Frontal cortex (tissue), 4 donors: ENCODE measurements at places on chromosomes 1 and 21. TPM values are rescaled to one million over a fixed set of nuclear protein-coding genes. Genes with fewer than 3 reads are reported as not detected.
A peak's percentile ranks its signal among the peaks of the same experiment; 100 is the strongest.

DNA sequence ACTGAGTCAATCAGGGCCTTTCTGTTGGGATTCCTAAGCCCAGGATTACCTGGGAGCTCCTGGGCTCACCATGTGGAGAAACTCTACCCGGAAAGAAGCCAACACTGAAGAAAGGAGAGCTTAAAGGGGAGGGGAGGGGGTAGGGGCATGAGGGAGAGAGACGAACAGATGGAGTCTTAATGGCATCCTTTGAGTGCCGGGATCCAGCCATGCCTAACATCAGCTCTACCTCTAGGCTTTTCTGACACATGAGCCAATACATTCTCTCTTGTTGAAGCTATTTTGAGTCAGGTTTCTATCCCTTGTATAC is 75.0 kb downstream of the NPHP4 start:
- DNase-seq, result no peak

GRCh38 chr1:181251001-181251712 is 162.7 kb downstream of the IER5 start:
- no peak for DNase-seq

DNA sequence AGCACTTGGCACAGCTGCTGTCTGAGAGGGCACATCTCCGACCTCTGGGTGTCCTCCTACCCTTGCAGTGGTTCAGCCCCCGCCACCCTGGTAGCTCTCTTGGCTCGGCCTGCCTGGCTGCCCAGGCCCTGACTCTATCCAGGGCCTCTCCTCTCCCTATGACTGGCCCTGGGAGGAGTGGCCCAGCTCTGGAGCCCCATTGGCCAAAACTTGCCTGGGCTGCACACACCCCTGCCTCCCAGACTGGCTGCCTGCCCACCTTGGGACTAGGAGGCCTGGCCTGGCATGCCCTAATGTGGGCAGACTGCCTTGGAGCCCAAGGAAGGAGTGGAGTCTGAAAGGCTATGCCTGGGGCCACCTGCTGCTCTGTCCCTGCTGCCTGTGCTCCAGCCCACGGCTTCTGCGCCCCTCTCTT is 33.6 kb downstream of the ACOT11 start:
- peak; percentile 45 for DNase-seq

GRCh38 chr1:239761509-239761908 is 330.2 kb upstream of the FMN2 start:
- DNase-seq, result no peak

DNA sequence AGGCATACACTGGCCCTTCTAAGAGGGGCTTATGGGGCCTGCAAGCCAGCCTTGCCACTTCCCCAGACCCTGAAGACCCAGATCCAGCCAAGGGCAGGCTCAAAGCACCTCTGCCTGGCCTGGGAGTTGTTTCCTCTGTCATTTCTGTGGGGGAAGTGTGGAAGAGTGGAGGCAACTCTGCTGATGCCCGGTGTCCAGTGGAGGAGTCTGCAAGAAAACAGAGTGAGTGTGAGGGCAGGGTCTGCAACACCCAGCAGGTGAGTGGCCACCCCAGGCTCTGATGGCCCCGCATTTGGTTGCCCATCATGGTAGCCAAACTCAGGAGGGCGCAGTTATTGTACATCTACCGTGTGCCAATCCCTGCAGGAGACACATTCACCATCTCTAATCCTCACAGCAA is 8.4 kb downstream of the CLEC20A start:
- DNase-seq, result no peak

DNA sequence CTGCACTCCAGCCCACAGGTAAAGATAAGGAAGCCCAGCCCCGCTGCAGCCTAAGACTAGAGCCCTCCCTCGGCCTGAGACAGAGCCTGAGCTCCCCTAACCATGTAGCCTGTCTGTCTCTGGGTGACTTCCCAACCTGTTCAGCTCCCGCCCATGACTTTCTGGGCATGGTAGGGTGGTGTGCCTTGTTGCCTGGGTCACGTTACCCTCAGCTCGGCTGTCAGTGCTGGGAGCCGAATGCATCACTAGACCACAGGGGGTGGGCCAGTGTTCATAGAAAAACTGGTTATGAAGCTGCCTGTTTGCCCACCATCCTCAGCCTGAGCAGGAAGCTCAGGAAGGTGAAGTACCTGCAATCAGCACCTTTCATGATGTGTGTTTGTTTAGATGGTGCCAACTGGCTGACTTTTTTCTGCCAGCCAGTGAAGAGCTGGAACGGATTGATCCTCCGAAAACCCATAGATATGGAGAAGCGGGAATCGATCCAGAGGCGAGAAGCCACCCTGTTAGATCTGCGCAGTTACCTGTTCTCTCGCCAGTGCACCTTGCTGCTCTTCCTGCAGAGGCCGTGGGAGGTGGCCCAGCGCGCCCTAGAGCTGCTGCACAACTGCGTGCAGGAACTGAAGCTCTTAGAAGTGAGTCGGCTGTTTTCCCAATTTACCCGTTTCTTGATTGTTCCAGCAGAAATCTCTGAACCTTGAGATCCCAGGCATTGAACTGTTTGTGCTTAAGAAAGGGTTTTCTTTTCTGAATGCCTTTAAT is 43.9 kb upstream of the PWP2 start:
- no peak for DNase-seq

- no peak for DNase-seq
These were observed 19.5 kb upstream of the ETV3 start for GRCh38 chr1:157157501-157158190.

DNA sequence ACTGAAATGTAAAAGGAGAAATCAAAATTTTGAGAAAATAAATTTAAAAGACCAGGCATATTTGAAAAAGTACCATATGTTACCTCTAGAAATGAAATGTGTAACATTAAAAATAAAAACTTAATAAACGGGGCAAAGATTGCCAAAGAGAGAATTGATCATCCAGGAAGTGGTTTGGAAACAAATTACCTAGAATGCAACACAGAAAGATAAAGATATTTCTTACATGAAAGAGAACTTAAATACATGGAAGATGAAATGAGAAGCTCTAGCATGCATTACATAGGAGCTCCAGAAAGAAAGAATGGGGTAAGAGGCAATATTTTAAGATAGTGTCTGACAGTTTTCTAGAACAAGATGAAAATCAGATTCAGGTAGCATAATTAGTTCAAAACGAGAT is 235.9 kb upstream of the IRF2BP2 start:
- no peak for DNase-seq

CDK18 gene
- 0.82 TPM for total RNA-seq

PDPN gene
- total RNA-seq, result 4.1 TPM

PERM1 gene
- not detected for total RNA-seq
